ENCODE measurements at places on chromosomes 7 and 10.

- no peak for DNase-seq
These were observed 32.3 kb downstream of the ORC5 start for GRCh38 chr7:104175361-104175984.

GRCh38 chr10:49611166-49611815 is 1.2 kb downstream of the SLC18A3 start:
- DNase-seq = no peak

- DNase-seq = peak; percentile 37
These were observed 116.8 kb downstream of the ABLIM1 start for GRCh38 chr10:114541081-114541796.

- DNase-seq = no peak
These were observed 111.5 kb downstream of the HDAC9 start for GRCh38 chr7:18607025-18607424.

GRCh38 chr7:17598846-17599245 is 300.4 kb downstream of the AHR start:
- DNase-seq = no peak

DNA sequence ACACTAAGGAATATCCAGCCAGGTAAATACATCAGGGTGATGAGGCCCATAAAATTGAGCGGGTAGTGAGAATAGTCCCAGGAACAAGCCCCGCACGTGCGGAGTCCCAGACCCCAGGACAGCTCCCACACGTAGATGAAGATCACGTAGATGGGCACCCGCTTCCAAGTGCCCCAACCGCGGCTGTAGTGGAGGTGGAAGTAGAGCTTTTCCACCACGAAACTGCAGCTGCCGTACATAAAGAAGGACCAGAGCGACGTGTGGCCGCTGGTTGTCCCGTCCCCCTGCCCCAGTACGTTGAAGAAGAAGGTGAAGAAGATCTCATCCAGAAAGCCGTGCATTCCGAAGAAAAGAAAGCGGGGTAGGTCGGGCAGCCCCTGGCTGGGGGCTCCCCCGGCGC is 948 bp downstream of the TMEM229A start:
- DNase-seq = no peak

GRCh38 chr10:98404571-98405359 is 10.2 kb downstream of the PYROXD2 start:
- DNase-seq = no peak

DNA sequence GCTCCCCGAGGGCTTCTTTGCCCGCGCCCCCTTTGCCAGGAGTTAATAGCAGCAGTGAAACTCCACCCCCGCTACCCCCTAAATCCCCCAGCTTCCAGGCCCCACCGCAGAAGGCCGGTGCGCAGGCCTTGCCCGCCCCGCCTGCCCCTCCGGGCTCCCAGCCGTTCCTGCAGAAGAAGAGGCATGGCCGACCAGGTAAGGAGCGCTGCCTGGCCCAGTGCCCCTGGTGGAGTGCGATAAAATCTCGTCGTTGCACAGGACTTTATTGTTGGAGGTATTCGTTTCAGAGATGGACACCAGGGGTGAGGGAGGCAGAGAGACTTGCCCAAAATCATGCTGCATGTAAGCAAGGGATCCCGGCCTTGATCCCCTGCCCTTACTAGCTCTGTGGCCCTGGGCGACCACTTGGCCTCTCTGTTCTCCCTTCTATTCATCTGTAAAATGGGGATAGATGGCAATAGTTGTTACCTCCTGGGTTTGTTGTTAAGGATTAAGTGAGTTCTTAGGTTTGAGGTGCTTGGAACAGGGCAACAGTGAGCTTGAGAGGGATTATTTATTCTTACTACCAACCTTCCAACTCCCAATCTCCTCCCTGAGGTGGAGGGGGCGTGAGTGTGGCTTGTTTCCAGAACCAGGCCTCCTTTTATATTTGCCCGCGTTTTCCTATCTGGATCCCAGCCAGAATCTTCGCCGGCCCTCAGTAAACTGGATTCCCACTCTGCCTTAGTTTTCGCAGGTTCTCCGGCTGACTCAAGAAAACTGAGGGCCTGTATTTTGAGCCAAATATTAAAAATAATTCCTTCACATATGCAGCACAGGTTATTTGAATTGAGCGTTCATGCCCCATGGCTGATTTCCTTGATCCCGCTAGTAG is 78.3 kb downstream of the WIPF3 start:
- no peak for DNase-seq

DNA sequence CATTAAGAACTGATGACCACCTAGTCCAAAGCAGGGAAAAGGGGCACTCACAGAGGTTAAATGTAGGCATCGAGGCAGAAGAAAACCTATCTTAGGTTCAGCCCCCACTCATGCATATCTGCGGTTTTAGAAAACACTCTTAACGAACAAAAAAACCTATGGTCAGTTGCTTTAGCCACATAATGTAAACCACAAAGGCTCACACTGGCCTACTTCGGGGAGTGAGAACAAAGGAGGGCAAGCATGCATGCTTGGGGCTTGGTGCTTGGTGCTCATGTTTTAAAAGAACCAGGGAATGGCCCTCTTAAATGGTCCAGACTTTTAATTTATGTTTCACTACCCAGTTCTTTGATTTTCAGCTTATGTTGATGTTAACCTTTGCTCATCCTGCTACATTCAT is 14.2 kb downstream of the INSYN2A start:
- DNase-seq = no peak

GRCh38 chr10:26550774-26551526 is 112.8 kb downstream of the APBB1IP start:
- no peak for DNase-seq

DNA sequence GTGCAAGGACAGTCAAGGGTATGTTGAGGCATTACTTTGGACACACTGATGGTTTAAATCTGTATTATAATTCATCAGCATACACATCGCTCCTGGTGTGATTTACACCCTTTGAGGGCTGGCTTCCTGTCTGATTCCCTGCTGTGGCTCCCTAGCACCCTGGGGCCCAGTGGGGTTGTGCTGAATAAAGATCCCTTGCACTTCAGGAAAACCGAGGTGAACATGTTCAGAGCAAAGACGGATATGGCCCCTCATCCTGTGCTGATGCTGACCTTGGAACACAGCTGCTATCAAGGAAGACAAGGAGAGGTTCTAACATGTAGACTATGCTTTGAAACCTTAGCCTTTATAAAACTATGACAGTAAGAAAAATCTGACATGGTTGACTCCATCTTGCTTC is 84.6 kb upstream of the UNC5B start:
- no peak for DNase-seq

- DNase-seq = no peak
These were observed 115.3 kb upstream of the BMPER start for GRCh38 chr7:33789871-33790630.

GRCh38 chr7:82530361-82530760 is 86.8 kb upstream of the CACNA2D1 start:
- peak; percentile 18 for DNase-seq

DNA sequence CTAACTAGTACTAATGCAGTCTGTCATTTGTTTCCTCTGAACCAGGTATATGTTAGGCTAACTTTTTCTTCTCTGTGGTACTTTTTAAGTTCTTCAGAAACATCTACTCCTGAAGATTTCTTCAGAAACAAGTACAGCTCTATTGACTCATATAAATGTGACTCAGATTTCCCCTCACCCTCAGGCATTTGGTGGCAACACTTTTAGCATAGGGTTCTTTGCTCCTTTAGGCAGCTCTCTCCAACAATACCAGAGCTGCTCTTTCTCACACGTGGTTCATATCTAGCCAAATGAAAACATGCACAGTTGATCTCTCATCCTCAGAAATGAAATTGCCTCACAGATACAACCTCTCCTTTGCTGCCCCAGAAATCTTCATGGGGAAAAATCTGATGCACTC is 939.8 kb downstream of the SORCS1 start:
- DNase-seq = no peak

DNA sequence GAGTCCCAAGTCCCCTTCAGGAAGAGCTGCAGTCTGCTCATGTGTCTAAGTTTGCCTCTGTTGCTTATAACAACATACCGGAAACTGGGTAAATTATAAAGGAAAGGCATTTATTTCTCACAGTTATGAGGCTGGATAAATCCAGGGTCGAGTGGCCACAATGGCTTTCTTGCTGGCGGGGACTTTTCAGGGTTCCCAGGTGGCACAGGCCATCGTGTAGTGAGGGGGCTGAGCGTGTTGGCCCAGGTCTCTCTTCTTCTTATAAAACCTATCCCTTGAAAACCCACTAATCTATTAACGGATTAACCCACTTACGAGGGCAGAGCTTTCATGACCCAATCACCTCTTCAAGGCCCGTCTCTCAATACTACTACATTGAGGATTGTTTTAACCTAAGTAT is 8.7 kb downstream of the VIPR2 start:
- no peak for DNase-seq

- no peak for DNase-seq
These were observed 20.9 kb upstream of the PARD3 start for GRCh38 chr10:34835908-34836508.

DNA sequence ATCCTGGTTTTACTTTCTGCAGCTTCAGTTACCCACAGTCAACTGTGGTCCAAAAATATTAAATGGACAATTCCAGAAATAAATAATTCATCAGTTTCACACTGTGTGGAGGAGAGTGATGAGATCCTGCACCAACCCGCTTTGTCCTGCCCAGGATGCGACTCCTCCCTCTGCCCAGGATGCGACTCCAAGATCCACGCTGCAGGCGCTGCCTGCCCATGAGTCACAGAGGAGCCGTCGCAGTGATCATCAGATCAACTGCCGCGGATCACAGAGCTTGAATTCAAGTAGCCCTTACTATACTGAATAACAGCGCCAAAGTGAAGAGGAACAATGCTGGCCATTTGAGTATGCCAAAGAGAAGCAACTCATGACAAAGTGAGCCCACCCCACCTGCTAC is 61.5 kb downstream of the GRB10 start:
- DNase-seq = peak; percentile 70

GRCh38 chr7:116512520-116513188 is 12.2 kb upstream of the CAV1 start:
- DNase-seq = peak; percentile 91

DNA sequence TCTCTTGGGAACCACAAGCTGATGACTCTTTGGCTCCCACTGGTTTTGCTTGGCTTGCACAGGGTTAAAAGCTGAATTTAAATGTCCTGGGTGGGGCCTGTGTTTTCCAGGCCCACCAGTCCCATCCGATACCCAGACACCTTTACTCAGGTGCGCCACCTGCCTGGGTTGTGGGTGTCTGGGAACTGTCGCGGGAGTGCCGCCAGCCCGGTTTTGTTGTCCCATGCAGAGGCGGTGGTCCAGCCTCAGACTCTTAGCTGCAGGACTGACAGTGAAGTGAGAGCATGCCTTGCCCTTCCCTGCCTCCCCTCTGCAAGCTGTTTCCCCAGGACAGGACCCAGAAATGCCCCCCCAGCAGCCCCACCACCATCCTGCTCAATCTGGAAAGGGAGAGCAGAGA is 255.6 kb upstream of the ZNF32 start:
- no peak for DNase-seq

GRCh38 chr10:19468413-19468812 is 347.8 kb upstream of the PLXDC2 start:
- no peak for DNase-seq

Data from RCC 7860 (cell line).